ENCODE measurements at places on chromosomes 2 and 18. TPM values are rescaled to one million over a fixed set of nuclear protein-coding genes. Genes with fewer than 3 reads are reported as not detected.

The ARHGEF4 gene
- total RNA-seq: not detected

DNA sequence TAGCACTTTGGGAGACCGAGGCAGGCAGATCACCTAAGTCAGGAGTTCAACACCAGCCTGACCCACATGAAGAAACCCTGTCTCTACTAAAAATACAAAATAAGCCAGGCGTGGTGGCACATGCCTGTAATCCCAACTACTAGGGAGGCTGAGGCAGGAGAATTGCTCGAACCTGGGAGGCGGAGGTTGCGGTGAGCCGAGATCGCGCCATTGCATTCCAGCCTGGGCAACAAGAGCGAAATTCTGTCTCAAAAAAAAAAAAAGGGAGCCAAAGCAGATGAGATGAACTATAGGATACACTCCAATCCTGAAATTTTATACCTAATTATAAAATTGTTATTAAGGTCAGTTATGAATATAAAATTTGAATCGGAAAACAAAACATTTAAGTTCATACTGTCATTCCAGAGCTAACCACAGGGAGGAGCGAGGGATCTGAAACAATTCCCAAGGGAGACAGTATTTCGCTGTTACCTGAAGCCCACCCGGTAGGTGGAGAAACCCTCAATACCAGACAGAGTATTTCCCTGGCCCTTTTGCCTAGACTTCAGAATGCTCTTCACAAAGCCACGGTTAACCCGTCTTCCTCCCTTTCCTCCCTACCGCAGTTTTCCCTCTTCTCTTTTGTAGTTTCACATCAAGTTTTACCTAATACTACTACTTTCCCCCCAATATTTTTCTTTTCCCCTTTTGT is 1.4 kb downstream of the PPM1G start:
- DNase-seq: no peak

The GALNT5 gene
- 0.14 TPM for total RNA-seq

The NRP2 gene
- 1.5 TPM for total RNA-seq

DNA sequence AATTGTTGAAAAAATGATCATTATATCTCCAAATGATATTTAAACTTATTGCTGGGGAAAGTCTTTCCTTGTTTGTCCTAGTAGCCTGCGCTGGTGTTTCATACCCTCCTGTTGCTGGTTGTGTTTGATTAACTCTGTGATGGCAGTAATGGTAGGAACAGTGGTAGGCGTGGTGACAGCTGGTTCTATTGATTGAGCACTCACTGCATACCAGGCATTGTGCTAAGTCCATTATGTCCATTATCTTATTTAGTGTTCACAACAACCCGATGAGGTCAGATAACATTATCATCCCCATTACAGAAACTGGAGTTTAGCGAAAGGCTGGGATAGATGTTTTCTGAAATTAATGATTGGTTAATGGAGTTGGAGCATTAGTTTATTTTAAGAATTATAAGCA is 77.8 kb upstream of the STON1 start:
- DNase-seq: no peak

- no peak for DNase-seq
Observed at GRCh38 chr2:241773511-241774418, 2.9 kb upstream of the GAL3ST2 start.

DNA sequence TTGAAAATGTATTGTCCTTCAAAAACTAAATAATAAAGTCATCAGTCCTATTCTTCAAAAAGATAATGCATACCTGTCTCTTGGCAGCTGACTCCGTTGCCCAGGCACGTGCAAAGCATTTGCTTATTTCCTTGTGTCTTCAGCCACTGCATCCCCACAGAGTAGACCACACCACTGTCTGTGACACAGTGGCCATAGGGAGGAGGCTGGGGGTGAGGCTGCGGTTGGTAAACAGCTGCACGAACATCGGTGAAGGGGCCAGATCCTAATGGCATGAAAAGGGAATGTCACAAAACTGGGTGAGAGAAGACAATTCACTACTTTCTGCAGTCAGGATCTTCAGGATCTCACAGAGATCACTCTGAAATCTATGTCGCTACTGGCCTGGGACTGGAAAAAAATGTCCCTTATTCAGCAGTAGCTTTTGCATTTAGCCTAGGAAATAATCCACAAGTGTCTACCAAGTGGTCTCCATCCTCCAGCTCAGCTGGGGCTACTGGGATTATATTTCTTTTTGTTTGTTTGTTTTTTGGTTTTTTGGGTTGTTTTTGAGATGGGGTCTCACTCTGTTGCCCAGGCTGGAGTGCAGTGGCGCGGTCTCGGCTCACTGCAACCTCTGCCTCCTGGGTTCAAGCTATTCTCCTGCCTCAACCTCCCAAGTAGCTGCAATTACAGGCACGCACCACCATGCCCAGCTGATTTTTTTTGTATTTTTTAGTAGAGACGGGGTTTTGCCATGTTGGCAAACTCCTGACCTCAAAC is 10.7 kb downstream of the FN1 start:
- no peak for DNase-seq

The SLC23A3 gene
- total RNA-seq: 3.3 TPM

The SERPINB10 gene
- total RNA-seq: not detected

The TUBA3E gene
- not detected for total RNA-seq
